ENCODE measurements at places on chromosomes 11 and 22. TPM values are rescaled to one million over a fixed set of nuclear protein-coding genes. Genes with fewer than 3 reads are reported as not detected.

The SNX15 gene
- total RNA-seq = 16.8 TPM

The WBP2NL gene
- not detected for total RNA-seq

The OR52N4 gene
- total RNA-seq = not detected

The GDPD4 gene
- total RNA-seq = not detected

- no peaks in the 10 kb centered on the region for H3K36me3 ChIP-seq
- H3K4me3 ChIP-seq = no peak overlapping the region
- no peak overlapping the region for H3K27ac ChIP-seq
Measured at GRCh38 chr11:30984442-30984816, 385.1 kb downstream of the DCDC1 start.

- no peaks in the 10 kb centered on the region for H3K36me3 ChIP-seq
- no peaks in the 10 kb centered on the region for H3K27me3 ChIP-seq
- no peak overlapping the region for H3K4me3 ChIP-seq
- no peak overlapping the region for H3K27ac ChIP-seq
- H3K4me1 ChIP-seq = no peaks in the 10 kb centered on the region
- DNase-seq = peak; percentile 54
Measured at GRCh38 chr11:117843666-117844484, 19.3 kb upstream of the FXYD2 start.

DNA sequence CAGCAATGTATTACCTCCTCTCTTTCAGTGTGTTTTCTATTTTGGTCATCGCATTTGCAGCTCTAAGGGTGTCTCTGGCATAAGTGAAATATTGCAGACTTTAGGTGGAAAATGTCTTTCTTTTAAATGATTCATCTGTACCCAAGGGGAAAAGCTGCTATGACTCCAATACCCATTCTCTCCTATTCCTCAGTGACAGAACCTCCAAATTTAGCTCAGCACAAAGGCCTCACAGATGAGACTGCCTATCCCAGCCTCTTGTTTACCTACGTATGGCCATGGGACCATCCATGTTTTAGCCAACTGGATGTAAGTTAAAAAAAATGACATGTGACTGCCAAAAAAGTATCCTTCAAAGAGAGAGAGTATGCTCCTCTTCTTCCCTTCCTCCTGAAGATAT lies 7.9 kb downstream of the MTMR2 start:
- H3K27ac ChIP-seq = no peak overlapping the region
- no peaks in the 10 kb centered on the region for H3K27me3 ChIP-seq
- no peak for DNase-seq
- H3K4me1 ChIP-seq = no peaks in the 10 kb centered on the region
- H3K4me3 ChIP-seq = no peak overlapping the region
- no peaks in the 10 kb centered on the region for H3K36me3 ChIP-seq

GRCh38 chr22:46029574-46030200 lies 52.7 kb upstream of the WNT7B start:
- no peaks in the 10 kb centered on the region for H3K4me1 ChIP-seq
- H3K4me3 ChIP-seq = no peak overlapping the region
- no peaks in the 10 kb centered on the region for H3K36me3 ChIP-seq
- no peaks in the 10 kb centered on the region for H3K27me3 ChIP-seq
- no peak overlapping the region for H3K27ac ChIP-seq

GRCh38 chr11:32594272-32594671 lies 10.6 kb downstream of the EIF3M start:
- no peaks in the 10 kb centered on the region for H3K4me1 ChIP-seq
- no peaks in the 10 kb centered on the region for H3K27me3 ChIP-seq
- DNase-seq = no peak
- H3K36me3 ChIP-seq = peaks cover 71% of the 10 kb centered on the region
- H3K4me3 ChIP-seq = no peak overlapping the region
- no peak overlapping the region for H3K27ac ChIP-seq

GRCh38 chr11:416051-416756 lies 1.4 kb upstream of the SIGIRR start:
- no peaks in the 10 kb centered on the region for H3K36me3 ChIP-seq
- H3K4me1 ChIP-seq = peaks cover 33% of the 10 kb centered on the region
- H3K27me3 ChIP-seq = no peaks in the 10 kb centered on the region

- DNase-seq = no peak
- no peak overlapping the region for H3K27ac ChIP-seq
- no peak overlapping the region for H3K4me3 ChIP-seq
- H3K36me3 ChIP-seq = no peaks in the 10 kb centered on the region
- H3K27me3 ChIP-seq = peaks cover 3% of the 10 kb centered on the region
Measured at GRCh38 chr11:69501891-69502860, 20.7 kb downstream of the LINC01488 start.

DNA sequence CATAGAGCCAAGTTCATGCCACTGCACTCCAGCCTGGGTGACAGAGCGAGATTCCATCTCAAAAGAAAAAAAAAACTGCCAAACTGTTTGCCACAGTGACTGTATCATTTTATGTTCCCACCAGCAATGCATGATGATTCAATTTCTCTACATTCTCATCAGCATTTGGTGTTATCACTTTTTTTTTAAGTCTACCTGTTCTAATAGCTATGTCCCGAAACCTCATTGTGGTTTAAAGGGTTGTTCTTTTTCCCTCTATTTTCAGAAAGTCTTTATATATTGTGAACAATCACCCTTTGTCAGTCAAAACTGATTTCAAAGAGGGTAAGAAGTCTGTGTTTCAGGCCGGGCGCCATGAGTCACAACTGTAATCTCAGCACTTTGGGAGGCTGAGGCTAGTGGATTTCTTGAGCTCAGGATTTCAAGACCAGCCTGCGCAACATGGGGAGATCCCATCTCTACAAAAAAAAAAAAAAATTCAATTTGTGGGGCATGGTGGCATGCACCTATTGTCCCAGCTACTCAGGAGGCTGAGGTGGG lies 14.8 kb upstream of the FAM168A start:
- DNase-seq = no peak

- no peaks in the 10 kb centered on the region for H3K27me3 ChIP-seq
- H3K27ac ChIP-seq = no peak overlapping the region
- peaks cover 5% of the 10 kb centered on the region for H3K36me3 ChIP-seq
- no peak overlapping the region for H3K4me3 ChIP-seq
- H3K4me1 ChIP-seq = no peaks in the 10 kb centered on the region
Measured at GRCh38 chr11:78076733-78077403, 2.8 kb downstream of the NDUFC2 start.
